ENCODE measurements at places on chromosomes 1 and 21. TPM values are rescaled to one million over a fixed set of nuclear protein-coding genes. Genes with fewer than 3 reads are reported as not detected.

MCOLN2 gene
- total RNA-seq, result not detected

NUDT4B gene
- 0.70 TPM for total RNA-seq

KIF21B gene
- 2.6 TPM for total RNA-seq

LEFTY1 gene
- not detected for total RNA-seq

CNIH3 gene
- 2.2 TPM for total RNA-seq

SPATA6 gene
- total RNA-seq, result 1.8 TPM

IRF6 gene
- total RNA-seq, result 27.3 TPM

IFFO2 gene
- total RNA-seq, result 23.7 TPM

POU3F1 gene
- total RNA-seq, result not detected

NR5A2 gene
- total RNA-seq, result 9.1 TPM

INSRR gene
- total RNA-seq, result not detected

INAVA gene
- 123 TPM for total RNA-seq

HSD3B1 gene
- 40.9 TPM for total RNA-seq

NBPF14 gene
- total RNA-seq, result 14.5 TPM

All from Caco-2 (cell line).